ENCODE measurements at places on chromosomes 4 and X.

DNA sequence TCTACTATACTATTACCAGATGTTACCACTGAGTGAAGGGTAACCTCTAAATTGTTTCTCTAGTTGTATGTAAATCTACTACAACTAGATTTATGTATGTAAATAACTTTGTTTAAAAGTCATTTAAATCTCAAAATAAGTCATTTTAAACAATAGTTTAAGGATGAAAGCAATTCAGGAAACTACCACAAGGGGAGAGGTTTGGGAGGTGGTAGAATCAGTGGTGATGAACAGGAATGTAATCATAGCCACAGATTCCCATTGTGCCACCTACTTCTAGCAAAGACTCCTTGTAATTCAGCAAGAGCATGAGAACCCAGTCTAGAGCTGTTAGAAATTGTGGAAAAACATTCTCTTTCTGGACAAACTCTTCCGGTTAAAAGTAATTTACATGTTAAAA, 234.6 kb downstream of the SLC7A11 start:
- no peak for DNase-seq

DNA sequence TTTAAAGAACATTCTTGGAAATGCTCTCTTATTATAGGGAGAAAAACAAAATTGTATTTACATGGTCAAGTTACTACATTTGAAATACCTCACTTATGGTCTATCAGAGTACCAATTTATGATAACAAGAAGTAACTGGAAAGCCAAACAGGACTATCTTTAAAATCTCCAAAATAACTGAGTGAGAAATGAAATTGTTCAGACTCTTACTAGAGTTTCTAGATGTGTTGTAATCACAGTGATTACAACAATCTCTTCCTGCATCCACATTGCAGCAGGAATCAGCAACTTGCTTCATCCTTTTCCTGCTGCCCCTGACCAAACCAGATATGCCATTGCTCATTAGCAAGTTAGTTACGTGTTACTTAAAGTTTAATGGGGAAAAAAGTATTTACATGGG, 245.2 kb upstream of the SMIM31 start:
- no peak for DNase-seq

DNA sequence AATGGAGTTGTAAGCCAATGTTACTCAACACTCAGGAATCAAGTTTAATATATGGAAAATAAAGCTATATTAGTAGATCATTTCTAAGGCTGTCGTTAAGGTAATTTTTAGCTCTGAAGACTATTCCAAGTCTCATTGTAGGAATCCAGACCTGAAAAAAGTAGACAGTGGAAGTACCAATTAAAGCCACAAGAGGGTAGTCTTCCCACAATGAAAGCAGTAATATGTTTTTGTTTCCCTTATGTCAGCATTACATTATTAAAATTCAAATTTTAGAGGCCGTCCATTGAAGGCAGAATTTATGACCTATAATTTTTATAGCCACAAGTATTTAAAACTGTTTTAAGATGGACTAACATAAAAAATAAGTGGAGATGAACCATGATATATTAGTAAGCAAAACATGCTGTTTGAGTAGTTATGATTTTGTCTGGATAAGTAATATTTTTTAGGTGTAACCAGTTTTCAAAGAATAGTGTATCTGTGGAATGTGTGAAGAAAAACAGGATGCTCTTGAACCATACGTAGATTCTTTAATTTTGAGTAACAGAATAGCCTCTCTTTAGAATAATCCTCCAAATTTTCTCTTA, 372.6 kb upstream of the TECRL start:
- no peak for DNase-seq

- DNase-seq = no peak
These were observed 315.4 kb upstream of the GRIA3 start for GRCh38 chrX:122868631-122869030.

DNA sequence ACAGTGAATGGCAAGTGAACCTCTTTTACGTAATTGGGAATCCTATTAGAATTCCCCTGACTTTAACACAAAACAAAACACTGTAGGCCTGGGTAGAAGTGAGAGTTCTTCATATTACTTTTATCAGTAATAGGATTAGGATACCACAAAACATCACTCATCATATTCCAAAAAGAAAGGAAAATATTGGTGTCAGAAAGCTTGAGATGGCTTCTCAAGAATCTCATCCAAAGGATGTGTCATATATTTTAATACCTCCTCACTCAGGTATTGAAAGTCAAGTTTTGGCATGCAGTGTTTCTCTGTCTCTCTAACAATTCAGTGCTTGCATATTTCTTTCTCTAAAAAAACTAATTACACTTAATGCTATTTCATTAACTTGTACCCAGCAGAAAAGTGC, 173.2 kb downstream of the PDGFC start:
- no peak for DNase-seq

GRCh38 chr4:140595065-140595464, 26.3 kb upstream of the UCP1 start:
- DNase-seq = no peak

DNA sequence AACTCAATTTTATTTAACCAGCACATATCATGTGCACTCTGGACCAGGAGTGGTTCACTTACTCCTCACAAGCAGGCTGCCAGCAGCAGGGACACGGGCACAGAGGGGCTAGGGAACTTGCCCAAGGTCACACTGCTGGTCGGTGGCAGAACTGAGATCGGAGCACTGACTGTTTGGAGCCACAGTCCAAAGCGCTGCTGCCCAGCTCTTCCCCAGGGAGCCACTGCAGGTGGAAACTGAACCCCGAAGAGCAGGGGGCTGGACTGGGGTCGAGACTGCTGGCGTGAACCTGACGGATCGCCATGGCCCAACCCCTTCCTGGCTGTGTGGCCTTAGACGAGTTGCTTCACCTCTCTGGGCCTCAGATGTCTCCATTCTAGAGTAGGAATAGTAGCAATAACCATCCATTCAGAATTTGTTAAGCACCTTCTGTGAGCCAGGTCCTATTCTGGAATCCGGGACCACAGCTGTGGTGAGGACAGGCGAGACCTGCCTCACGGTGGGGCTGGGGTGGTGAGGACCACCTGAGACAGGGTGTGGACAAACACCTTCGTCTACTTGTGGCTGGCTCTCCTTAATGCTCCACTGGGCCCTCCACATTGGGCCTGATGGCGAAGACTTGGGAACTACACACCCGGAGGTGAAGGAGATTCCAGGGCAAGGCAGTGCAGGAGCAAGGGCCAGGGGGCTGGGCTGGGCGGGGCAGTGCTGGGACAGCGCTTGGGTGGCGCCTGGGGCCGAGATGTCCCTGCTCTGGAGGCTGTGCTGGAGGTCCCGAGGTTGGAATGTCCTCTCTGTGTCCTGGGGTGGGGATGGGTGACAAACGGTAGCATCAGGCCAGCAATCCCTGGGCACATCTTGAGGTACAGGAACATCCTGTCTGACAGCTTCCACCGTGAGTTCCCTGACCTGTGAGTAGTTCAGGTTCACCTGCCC, 32.0 kb upstream of the KIAA0232 start:
- no peak for DNase-seq

DNA sequence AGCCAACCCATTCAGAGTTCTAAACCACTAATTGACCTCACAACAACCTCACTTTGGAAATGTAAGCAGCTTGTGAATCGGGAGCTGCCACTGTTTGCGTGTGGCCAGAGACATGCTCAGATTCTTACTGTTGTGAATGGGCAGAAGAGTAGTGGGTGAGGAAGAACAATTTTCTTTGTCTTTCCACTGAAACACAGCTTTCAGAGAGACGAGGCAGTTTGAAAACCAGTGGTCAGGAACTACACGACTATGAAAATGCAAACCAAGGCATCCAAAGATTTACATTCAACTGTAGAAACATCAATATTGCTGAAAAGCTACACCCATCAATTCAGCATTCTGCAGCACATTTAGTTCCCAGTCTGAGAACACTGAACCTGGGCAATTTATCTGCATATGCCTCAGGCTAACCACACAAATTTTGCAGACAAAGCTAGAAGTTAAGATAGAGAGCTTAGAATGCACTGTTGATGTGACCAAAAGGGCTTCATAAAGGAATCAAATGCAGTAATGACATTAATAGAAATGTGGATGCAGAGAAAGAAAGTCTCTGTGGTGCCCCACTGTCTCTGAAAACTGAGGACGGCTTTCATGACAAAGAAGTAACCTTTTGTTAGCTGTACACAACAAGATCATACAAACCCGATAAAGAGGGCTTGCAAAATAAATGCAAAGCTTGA, 134.3 kb downstream of the APBB2 start:
- DNase-seq = no peak

DNA sequence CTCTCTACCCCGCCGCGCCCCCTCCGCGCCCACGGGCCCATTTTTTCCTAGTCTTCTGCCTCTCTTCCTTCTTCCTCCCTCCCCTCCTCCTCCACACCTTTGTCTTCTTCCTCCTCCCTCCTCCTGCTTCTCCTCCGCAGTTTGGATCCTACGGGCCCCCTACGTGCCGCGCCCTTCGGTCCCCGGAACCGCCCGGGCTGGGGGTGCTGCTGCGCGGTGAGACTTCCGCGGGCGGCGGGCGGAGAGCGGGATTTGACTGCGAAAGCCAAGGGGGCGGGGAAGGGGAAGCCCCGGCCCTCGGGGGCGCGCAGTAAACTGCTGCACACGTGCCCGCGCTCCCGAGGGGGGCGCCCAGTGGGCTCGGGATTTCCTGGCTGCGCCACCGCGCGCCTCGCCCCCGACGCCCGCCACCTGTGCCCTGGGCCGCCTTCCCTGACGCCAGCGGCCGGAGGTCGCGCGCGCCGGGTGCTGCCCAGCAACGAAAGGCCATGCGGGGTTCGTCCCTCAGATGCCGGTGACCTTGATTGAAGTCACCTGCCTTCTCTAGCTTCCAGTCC, 3.3 kb upstream of the NKX3-2 start:
- DNase-seq = no peak

DNA sequence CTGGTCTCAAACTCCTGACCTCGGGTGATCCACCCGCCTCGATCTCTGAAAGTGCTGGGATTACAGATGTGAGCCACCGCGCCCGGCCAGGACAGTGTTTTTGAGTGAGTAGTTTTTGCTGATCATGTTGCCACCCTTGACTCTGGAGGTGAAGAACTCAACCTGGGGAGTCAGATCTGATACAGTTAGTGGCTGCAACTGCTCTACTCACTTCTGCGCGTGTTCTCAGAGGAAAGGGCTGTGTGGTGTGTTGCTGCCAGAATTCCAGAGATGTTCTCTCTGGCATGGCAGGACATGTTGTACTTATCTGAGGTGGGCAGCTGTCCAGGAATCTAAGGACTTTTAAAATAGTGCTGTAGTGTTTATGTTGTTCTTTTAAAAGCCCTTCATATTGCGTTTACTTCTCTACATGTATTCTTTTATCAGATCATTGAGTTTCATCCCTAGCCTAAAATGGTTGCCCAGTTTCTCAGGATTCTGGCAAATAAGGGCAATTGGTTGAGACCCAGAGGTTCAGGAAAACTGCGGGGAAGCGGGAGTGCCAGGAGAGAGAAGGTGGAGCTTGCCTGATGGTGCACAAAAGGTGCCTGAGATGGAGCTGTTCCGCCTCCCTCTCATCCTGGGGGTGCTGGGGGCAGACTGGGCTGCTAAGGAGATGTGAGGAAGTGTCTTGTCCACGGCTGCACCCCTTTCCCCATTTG, 97.7 kb downstream of the ARHGAP10 start:
- no peak for DNase-seq

GRCh38 chr4:78616046-78616498, 64.5 kb downstream of the ANXA3 start:
- no peak for DNase-seq

DNA sequence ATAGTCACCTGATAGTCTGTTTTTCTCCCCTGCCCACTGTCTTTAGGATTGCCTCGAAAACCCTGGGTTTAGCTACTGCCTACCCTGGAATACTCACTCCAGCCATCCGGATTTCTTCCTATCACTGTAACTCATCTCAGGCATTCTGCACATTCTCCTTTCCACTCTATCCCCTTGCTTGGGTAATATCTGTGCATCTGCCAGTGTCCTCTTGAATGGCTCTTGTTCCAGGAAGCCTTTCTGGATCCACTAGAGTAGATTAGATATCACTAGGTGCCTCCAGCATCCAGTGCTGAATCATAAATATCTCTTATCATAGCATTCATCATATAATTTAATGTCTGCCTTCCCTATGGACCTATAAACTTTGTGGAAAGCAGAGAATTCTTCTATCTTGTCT, 17.1 kb upstream of the GALNT7 start:
- no peak for DNase-seq

GRCh38 chr4:76804096-76804495, 93.8 kb downstream of the SOWAHB start:
- DNase-seq = no peak

DNA sequence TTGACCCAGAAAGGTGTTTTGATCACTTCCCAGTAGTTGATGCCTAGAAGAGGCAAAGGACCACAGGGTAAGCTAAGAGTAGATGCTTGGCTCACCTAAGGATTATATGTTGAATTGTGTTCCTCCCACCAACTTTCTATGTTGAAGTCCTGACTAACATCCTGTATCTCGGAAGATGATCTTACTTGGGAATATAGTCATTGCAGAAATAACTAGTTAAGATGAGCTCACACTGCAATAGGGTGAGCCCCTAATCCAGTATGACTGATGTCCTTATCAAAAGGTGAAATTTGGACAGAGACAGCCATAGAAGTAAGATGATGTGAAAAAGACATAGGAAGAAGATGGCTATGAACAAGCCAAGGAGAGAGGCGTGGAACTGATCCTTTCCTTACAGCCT, 3.3 kb upstream of the HMGB2 start:
- DNase-seq = no peak

GRCh38 chr4:140800666-140801065, 44.5 kb upstream of the TBC1D9 start:
- no peak for DNase-seq

GRCh38 chr4:76898949-76899645, 1.2 kb upstream of the SOWAHB start:
- DNase-seq = no peak

DNA sequence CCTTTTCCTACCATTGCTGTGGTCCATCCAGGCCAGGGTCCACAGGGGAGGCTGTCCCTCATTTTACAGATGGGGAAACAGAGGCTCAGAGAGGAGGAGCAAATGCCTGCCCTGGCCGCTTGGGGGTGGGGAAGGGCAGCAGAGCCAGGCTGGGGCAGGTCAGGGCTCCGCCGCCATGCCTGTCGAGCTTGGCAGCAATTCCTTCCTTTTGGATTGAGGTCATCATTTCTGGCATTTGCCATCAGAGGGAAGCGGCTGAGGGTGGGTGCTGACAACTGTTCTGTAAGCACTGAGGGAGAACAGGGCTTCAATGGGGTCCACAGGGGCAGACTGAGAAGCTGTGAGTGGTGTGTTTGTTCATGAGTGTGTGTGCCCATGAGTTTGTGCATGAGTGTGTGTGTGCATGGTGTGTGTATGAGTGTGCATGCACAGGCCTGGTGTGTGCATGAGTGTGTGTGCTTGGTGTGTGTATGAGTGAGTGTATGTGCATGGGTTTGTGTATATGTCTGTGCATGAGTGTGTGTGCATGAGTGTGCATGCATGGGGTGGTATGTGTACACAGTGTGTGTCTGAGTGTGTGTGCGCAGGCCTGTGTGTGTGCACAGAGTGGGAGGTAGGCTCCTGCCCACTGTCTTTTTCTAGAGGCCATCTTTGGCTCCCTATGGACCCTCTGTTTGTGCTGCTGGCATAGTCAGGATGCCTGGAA, 115.2 kb downstream of the SORCS2 start:
- no peak for DNase-seq

- DNase-seq = no peak
These were observed 12.7 kb downstream of the MAML3 start for GRCh38 chr4:140141210-140141835.

All from stimulated activated CD4-positive, alpha-beta T cell treated with anti-CD3 and anti-CD28 coated beads, Interleukin-12 subunit alpha, Interleukin-12 subunit beta, amount 100 ng/mL, for 24 hours (primary cell).